ENCODE measurements at places on chromosomes 5 and 9.

DNA sequence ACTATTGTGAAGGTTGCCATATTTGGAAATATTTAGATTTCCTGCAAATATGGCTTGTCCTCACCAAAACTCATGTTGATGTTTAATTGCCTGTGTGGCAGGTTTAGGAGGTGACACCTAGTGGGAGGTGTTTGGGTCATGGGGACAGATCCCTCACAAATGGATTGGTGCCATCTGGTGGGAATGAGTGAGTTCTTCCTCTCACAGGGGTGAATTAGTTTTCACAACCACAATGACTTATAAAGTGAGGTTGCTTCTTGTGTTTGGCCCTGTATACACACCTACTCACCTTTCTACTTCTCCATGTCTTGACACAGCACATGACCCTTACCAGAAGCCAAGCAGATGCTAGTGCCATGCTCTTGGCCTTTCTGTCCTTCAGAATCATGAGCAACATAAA is 41.1 kb downstream of the ISOC1 start:
- no peak for DNase-seq

DNA sequence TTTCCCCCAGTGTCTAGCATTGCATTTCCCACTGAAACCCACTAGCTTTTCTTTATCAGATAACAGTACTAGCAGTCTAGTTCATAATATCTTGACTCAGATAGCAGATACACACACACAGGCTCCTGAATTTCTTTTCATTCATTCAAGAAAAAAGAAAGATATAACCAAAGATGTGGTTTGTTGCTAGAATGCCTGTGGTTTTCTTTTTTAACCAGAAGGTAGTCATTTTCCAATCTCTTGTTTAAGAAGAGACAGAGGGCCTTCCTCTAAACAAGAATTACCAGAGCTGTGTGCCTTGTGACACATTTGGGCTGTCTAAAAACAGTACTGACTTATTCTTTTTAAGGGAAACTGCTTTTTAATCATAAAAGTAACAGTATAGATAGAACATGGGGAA is 167.3 kb downstream of the PJA2 start:
- DNase-seq = no peak

DNA sequence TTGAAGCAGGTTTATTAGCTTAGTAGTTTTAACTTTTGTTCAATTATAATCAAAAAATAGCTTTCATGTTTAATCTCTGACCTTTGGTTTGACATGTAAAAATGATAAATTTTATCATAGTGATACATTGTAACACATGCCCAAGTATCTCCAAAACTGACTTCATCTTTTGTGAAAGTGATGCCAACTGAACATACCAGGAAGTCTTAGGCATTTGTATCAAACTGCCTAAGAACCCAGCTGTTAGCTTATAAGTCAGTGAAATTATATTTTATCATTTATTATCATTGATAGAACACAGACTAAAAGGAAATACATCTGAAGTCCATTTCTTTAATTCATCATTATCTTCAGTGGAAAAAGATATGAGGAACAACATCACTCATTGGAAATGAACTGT is 39.1 kb downstream of the NIPBL start:
- DNase-seq = no peak

DNA sequence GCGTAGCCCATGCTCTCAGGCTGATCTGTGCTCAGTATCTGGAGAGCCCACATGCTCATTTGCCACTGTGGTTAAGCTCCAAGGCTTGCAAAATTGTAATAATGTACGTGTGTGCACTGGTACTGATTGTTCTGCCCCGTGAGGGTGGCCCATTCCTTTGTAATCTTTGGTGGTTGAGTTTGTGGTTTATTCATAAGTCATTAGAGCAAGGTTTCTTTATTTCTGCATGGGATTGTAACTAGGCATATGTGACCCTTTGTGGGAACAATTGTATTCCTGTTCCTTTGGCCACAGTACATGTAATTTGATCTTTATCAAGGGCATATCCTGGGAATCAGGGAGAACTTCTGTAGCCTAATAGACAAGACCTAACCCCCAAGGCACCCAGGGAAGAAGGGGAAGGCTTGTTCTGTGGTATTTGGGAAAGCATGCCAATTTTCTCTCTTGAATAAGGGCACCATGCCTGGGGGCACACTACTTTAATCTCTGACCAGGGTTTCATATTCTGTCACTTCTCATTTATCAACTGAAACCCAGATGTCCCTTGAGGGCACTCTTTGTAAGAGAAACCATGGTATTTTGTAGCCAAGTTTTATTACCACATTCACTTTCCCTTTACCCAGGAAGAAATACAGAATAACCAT is 74.6 kb downstream of the NPR3 start:
- no peak for DNase-seq

- no peak for DNase-seq
Measured at GRCh38 chr5:77893225-77893860, 117.2 kb upstream of the TBCA start.

- peak; percentile 69 for DNase-seq
Measured at GRCh38 chr5:40797273-40798011, 732 bp downstream of the PRKAA1 start.

- DNase-seq = no peak
Measured at GRCh38 chr5:93219641-93220145, 361.3 kb downstream of the NR2F1-AS1 start.

DNA sequence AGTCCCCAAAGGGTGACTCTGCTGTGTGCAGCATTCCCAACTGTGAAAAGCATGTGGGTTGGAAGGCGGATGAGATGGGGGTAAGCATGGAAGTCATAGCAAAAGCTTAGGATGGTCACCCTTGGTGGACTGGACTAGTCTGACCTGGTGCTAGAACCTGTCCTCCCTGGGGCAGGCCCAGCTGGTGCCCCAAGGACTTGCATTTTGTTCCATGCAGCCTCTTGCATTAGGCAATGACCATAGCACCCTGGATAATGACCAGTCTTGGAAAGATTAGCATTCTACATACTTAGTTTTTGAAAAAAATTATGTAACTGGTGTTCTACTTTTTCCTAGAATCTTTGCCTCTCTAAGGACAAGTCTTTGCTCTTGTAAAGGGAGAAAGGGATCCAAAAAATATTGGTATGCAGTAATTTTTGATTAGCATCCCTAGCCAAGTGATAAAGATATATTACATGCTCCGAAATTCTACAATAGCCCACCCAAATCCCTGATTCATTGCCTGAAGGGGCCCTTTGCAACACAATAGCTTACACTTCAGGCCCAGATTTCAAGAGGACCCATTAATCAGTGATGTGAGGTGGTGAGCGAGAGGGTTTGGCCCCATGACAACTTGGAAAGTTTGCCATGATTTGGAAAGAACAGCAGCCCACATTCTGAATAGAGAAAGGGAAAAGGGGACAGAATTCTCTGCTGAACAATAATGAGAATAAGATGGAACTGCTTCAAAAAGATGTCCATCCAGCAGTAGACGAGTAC is 93.3 kb upstream of the CD180 start:
- no peak for DNase-seq

DNA sequence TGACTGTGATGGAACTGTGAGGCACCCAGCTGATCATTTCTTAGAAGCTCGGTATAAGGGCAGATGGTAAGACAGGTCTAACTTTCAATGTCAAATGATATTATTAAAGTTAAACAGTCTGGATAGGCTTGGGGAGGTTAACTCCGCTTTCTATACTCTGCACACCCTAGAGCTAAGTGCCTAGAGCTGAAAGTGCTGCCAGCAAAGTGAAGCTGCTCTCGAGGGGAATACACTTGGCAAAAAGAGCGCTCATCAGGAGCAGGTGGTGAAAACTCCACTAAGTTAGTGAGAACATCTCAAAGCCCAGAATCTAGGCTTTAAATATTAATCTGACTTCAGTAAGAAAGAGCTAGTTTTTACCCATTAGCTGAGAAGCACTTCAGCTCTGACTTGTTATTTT is 349.6 kb upstream of the SLC30A5 start:
- no peak for DNase-seq

- DNase-seq = no peak
Measured at GRCh38 chr9:35918780-35919179, 9.5 kb downstream of the SPAAR start.

DNA sequence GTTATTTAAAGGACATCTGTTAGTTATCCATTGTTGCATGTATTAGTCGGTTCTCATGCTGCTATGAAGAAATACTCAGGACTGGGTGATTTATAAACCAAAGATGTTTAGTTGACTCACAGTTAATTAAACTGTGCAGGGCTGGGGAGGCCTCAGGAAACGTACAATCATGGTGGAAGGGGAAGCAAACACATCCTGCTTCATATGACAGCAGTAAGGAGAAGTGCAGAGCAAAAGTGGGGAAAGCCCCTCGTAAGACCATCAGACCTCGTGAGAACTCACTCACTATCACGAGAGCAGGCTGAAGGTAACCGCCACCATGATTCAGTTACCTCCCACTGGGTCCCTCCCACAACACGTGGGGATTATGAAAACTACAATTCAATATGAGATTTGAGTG is 2064.1 kb downstream of the MAT2B start:
- DNase-seq = no peak

DNA sequence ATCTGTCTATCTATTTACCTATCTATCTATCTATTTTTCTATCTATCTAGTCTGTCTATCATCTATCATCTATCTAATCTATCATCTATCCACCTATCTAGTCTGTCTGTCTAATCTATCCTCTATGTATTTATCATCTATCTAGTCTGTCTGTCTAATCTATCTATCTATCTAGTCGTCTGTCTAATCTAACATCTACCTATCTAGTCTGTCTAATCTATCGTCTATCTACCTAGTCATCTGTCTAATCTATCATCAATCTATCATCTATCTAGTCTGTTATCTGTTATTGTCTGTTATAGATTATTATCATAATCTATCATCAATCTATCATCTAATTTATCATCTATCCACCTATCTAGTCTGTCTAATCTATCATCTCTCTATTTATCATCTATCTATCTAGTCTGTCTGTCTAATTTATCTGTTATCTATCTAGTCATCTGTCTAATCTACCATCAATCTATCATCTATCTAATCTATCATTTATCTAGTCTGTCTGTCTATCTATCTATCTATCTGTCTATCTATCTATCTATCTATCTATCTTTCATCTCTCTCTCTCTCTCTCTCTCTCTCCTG is 80.2 kb upstream of the ZNF618 start:
- DNase-seq = no peak

GRCh38 chr5:155082401-155082800 is 68.8 kb downstream of the KIF4B start:
- DNase-seq = no peak

DNA sequence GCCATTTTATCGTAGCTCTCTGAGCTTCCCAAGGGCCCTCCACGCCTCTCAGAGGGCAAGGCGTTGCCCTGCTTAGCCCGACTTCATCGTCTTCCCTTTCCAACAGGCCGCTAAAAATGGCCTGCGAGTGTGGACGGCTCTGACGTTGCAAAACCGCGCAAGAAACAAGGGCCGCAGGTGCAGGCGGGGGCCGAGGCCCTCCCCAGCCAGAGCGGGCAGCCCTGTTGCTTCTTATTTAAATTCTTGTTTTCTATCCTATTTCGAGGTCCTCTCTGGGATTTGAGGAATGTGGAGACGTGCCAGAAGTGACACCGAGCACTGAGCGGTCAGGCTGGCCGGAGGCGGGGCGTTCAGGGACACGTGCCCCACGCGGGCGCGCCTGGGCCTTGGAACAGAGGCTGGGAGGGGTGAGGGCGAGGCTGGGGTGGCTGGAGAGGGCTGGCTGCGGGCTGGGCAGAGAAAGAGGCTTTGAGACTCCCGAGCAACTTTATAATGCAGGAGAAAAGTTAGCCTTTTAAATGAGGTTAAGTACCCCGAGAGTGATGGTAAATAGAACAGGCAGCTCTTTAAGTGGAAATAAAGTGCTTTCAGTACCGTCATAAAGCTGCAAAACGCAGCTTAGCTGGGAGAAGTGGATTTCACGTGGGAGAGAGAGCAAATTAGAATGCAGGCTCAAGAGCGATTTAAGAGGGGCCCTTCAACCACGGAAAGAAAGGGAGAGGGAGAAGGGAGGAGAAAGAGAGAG is 243.6 kb downstream of the AUH start:
- DNase-seq = no peak

GRCh38 chr9:131500939-131501541 is 1.7 kb upstream of the POMT1 start:
- no peak for DNase-seq

DNA sequence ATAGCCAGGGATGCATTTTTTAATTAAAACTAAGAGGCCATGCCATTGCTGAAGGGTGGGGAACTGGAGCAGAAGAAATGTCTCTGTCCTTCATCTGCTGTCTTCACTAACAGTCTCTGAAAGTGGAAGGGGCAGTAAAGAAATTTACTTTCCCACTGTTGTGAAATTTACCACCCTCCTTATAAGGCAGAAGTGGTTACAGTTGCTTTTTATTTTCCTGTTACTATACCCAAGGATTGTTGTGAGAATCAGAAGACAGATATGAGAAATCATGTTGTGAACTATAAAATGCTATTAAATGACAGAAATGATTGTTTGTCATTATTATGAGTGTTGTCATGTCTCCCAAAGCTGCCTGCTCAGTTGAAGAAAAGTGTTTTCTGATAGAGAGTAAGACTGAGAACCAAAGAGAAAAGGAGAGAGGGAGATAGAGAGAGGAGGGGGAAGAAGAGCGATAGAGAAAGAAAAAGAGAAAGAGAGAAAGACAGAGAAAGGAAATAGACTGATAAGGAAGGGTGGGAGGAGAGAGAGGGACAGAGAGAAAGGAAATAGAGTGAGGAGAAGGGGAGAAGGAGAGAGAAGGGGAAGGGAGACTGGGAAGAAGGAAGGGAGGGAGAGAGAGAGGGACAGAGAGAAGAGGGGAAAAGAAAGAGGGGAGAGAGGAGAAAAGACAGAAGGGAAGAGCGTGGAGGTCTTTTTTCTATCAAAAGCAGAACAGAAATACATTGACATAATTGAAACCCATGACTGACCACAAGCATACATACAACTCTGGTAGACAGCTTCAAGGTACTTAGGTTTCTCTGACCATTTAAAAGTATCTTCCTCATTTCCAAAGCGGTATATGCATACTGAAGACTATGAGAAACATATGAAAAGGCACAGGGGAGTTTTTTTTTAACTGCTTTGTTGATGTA is 22.5 kb downstream of the SEC61B start:
- DNase-seq = no peak

DNA sequence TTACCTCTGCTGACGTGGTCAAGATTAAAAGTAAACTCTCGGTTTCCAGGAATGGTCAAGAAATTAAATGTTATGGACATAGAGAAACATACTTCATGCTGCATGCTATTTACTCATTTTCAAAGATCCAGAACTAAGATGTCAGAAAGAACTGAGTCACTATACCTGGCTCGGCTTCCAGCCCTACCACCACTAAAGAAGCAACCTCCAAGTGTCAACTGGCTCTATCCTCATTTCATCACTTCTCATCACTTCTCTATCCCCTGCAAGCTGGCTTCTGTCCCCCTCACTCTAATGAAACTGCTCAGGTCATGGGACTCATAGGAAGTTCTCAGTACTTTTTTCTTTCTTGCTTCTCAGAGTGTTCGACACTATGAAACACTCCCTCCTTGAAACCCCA is 116.2 kb downstream of the CDK5RAP2 start:
- no peak for DNase-seq

GRCh38 chr5:113179156-113179555 is 202.6 kb downstream of the DCP2 start:
- no peak for DNase-seq

All from COR-L47 (cell line).